ENCODE measurements at places on chromosomes 11 and 22.

- no peak for DNase-seq
Measured at GRCh38 chr11:61887839-61888494, 3.4 kb downstream of the FADS3 start.

DNA sequence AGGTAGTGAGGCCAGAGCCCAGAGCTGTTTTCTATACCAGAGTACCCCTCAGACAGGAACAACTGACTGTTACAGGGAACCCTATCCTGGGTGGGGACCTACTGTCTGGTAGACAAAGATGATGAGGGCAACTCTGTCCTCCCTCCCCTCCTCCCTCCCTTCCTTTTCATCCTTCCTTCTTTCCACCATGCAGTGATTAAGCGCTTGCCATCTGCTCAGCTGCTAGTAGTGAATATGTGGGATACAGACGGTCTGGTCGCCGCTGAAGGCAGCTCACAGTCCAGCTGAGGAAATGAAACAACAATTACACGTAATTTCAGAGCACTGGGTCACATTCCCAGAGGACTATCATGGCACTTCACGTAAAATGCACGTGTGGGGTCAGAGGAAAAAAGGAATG is 597.1 kb downstream of the BUD13 start:
- DNase-seq: no peak

GRCh38 chr11:64724863-64725532 is 2.0 kb upstream of the NRXN2 start:
- no peak for DNase-seq

GRCh38 chr11:125052047-125052446 is 11.1 kb upstream of the SLC37A2 start:
- no peak for DNase-seq

DNA sequence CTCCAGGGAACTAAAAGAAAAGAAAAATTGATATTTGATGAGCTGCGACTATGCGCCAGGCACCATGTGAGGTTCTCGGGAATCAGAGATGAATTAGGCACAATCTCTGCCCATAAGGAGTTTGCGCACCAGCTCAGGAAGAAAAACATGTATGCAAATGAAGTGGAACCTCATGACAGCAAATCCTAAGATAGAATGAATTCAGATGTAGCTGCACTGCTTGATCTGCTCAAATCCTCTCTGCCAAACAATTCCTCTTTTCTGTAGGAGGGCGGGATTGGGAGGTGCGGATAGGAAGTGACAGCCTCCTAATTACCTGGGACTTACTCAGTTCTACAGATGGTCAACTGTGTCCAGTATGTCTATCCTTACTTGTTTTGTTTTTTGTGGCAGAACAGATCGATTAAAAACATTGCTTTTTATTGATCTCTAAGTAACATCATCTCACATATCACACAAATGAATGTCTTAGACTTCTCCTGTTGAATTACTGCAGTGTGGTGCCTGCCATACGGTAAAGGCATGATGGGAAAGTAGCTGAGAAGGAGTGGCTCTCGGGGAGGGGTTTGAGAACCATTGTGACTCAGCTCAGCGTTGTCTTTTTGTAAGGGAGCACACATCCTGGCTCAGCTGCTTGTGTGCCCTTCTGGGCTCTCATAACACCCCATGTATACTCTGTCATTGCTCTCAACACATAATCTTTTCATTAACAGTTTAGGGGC is 13.9 kb downstream of the CRTAM start:
- DNase-seq: no peak

GRCh38 chr11:35418282-35419183 is 825 bp downstream of the SLC1A2 start:
- DNase-seq: no peak

DNA sequence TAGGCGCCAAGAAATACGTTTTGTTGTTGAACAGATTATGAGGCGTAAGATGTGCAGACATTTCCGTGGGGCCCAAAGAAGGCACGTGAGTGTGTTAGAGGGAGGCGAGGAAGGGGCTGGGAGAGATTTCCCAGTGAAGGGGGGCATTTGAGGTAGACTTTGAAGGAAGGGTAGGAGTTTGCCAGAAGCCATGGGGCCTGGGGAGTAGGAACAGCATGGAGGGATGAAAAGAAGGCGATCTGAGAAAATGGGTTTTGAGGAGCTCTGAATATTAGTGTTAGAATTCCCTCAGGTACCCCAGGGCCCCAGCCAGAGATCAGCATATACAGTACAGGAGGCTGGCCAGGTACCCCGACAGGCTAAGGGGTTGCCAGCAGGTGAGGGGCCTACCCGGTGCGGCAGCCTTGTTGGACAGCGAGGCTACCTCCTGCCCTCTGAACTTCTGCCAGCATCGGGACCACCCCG is 414 bp upstream of the MIEF1 start:
- no peak for DNase-seq

GRCh38 chr11:31807799-31808667 is 3.1 kb downstream of the PAX6 start:
- DNase-seq: no peak
